Iris pigment epithelial cell (primary cell): ENCODE measurements at places on chromosomes 2 and 18.

DNA sequence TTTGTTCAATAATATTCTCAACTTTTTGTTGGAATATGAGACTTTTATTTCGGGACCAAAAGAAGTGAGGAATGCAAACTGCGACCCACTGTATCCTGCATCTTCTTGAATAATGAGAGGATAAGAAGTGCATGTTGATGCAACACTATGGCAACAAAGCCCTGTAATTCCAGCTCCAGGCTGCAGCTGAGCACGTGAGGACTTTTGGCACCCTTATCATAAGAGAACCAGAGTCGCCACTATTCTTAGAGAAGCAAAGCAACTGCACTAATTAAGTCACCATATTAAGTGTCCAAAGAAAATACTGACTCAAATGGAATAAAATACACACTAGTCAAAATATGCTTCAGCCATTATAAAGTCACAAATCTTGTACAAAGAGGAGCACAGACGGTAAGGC is 65.8 kb downstream of the FAM210A start:
- no peak for DNase-seq

GRCh38 chr2:184814421-184814820 is 216.1 kb downstream of the ZNF804A start:
- DNase-seq: no peak

DNA sequence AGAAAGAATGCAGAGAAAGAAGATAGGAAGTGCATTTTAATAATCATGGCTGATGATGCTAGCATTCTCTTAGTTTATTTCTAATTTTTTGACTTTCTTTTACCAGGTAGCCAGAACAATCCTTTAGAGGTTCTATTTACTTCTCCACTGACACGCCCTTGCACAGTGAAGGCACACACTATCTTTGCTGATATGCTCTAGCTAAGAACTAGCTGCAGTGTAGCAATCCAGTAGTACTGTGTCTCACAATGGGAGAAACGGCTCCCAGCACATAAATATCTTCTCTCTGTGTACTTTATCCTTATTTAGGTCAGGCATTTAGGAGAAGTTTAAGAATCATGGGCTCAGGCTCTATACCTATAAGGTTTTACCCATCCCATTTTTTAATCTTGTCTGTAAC is 1005.4 kb downstream of the LRP1B start:
- DNase-seq: no peak

DNA sequence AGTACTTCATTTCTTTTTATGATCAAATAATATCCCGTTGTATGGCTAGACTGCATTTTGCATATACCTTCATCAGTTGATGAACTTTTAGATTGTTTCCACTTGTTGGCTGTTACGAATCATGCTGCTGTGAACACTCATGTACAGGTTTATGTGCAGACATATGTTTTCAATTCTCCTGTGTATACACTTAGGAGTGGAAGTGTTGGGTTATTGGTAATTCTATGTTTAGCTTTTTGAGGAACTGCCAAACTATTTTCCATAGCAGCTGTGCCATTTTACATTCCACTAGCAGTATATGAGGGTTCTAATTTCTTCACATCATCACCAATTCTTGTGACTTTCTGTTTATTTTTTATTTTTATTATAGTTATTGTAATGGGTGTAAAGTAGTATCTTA is 32.1 kb upstream of the LCLAT1 start:
- DNase-seq: no peak

GRCh38 chr2:63780518-63781155 is 61.1 kb upstream of the UGP2 start:
- no peak for DNase-seq

DNA sequence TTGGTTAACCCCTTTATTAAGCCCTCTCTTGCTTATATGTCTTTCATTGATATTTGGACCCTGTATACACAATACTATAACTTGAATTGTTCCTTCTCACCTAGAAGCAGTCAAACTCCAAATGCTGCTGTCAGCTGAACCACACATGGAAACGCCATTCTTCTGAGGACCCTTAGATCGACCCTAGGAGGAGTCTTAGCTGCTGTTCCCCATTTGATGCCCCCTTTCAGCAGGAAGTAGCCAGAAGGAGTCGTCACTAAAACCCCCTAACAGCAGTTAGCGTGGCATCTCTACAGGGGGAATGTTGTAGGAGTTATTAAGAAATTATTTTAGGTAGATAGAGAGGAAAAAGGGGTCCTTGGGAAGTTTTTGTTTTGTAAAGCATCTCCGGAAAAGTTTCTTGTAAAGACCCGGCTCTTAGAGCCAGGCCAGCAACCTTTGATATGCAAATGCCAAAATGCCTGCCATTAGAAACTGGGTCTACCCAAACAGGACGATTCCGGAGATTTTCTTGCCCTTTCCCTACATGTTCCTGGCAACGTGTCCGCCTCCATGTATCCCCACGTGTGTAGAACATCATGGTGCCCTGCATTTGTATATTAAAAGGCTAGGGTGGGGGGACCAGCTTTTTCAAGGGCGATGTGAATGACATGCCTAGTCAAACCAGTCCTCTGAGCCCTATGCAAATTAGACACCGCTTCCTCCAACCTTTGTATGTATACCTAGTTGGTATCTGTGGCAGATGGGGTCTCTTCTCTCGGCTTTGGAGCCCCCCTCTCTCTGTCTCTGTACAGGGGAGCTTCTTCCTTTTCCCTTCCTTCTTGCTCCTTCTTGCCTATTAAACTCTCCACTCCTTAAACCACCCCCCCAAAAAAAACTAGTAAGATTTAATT is 638.4 kb upstream of the POU3F3 start:
- no peak for DNase-seq
